ENCODE measurements at places on chromosomes 16 and 17.

DNA sequence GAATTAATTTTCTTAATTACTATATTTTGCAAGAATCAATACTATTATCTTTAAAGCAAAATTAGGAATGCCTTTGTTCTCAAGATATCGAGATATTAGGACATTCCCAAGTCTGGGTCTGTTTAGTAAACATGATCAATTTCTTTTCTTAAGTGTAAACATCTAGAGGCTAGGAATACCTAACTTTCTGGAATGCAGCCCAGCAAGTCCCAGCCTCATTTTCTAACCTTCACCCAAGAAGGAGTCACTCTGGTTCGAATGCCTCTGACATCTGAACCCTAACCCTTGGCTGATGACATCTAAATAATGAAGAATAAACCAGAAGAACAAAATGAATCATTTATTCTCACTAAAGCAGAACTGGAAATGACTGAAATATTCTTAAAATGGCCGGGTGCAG lies 297.5 kb upstream of the IRX3 start:
- DNase-seq = no peak

GRCh38 chr17:8333281-8333680 lies 6.4 kb upstream of the ODF4 start:
- no peak for DNase-seq

DNA sequence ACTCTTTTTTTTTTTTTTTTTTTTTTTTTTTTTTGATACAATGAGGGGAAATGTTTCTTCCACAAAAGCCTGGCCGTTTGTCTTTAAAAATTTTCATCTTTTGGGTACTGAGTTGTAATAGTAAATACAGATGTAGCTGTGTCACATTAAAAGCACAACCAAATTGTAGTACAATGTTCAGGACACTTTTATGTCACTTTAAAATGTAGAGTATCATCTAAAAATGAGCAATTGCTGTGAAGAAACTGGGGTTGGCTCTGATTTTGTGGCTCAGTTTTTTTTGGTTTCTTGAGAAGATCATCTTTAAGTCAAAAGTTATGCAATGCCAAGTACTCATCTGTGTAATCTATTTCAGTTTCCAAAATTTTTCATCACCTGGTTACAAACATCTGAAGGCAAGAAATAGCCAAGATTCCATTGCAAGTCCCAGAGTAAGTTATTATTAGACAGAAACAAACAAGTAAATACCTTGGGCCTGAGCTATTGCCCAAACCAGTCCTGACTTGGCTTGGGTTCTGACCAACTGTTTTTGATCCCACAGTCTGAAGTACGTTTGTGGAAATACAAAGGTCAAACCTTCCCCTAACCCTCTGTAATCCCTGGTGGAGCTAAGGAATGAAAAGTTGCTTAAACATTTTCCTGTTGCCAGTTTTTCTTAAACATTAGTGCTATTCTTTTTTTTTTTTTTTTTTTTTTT lies 717.2 kb downstream of the WWOX start:
- no peak for DNase-seq

GRCh38 chr16:3501783-3502400 lies 1.1 kb downstream of the CLUAP1 start:
- DNase-seq = peak; percentile 9

- DNase-seq = no peak
Observed at GRCh38 chr17:14197057-14197456, 39.6 kb downstream of the CDRT15 start.

- no peak for DNase-seq
Observed at GRCh38 chr16:87338155-87338765, 21.1 kb upstream of the C16orf95 start.

DNA sequence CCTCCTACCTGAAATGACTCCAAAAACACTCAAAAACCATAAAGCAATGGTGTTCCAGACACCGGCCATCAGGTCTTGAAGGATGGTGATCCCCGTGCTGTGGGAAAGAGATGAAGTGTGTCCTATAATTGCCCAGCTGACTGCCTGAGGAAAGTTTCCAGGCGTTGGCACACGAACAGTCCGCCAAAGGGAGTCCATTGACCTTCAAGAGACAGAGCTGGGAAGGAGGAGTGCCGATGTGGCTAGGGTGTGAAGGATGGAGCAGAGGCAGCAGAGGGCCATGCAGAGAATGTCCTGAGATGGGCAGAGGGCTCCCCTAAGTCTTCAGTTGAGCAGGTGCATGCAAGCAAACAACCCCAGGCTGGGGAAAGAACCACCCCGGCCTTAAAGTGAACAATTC lies 11.9 kb upstream of the NUBP1 start:
- DNase-seq = no peak

- DNase-seq = no peak
Observed at GRCh38 chr16:26985100-26986065, 81.3 kb upstream of the C16orf82 start.

DNA sequence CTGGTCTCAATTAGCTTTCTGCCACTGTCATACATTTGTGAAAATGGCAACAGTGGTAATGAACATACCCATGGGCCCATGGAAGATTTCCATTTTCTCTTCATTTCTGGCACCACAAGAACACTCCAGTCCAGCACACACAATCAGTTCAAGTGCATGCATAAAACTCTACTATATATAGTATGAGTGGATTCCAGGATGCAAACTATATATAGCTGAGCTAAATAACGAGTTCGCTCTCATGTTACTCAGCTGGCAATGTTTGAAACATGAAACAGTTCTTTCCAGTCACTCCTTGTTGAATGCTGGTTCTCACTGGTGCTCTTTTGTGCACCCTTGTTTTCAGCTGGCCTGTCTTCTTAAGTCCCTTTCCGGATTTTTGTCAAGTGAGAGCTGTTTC lies 75.2 kb upstream of the DHX40 start:
- DNase-seq = peak; percentile 83

GRCh38 chr16:82240111-82240510 lies 70.1 kb upstream of the MPHOSPH6 start:
- no peak for DNase-seq

DNA sequence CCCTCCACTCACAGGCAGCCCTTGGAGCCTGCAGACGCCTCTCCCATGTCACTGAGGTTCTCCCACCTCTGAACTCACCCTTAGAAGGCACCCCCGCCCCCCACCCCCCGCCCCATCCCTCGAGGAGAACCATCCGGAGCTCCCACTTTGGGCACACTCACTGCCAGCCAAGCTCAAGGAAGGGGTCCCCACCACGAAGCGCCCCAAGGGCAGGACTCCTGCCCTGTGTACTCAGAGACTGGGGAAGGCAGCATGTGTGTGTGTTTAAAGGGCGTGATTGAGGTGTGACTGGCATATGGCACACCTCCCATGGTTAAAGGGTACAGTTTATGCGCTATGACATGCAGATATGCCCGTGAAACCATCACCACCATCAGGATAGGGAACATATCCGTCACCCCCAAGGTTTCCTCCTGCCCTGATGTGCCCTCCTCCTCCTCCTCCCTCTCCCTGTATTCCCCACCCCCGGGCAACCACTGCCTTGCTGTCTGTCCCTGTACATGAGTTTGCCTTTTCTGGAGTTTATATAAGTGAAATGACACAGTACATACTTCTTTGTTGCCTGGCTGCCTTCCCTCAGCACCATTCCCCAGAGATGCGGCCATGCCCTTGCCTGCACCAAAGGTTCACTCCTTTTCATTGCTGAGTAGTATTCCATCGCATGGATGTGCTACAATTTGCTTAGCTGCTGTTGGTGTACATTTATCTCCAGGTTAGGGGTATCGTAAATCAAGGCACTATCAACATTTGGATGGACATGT lies 14.0 kb upstream of the RBFOX3 start:
- DNase-seq = no peak

DNA sequence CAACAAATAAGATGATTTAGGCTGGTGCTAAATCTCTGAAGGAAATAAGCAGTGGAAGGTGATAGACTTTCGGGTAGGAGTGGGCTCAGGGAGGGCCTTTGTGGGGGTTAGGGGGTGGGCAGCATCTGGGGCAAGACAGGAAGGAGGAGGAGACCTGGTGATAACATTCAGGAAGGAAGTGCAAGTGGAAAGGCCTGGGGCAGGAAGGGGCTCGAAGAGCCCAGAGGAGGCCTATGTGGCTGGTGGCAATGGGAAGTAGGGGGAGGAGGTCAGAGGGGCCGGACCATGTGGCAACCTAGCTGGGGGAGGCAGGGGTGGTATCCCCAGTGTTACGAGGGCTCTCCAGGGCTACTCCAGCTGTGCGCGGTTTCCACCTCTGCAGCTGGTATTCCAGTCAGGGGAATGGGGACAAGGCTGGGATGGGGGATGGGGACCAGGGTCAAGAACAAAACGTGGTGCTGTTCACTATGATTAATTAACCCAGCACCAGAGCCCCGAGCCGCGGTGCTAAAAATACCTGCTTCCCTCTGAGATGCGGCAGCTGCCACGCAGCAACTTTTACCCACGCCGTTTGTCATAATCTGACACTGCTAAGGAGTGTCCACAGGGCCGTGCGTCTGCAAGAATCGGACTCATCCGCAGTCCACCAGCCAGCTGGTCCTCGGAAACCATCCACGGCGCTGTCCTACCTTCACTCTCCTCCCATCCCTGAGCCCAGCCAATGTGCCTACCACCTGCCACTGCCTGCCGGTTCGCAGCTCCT lies 5.2 kb upstream of the CCDC182 start:
- DNase-seq = no peak

GRCh38 chr16:4087990-4088577 lies 28.2 kb downstream of the ADCY9 start:
- DNase-seq = no peak

- no peak for DNase-seq
Observed at GRCh38 chr16:78869492-78869891, 731.0 kb downstream of the MAF start.

DNA sequence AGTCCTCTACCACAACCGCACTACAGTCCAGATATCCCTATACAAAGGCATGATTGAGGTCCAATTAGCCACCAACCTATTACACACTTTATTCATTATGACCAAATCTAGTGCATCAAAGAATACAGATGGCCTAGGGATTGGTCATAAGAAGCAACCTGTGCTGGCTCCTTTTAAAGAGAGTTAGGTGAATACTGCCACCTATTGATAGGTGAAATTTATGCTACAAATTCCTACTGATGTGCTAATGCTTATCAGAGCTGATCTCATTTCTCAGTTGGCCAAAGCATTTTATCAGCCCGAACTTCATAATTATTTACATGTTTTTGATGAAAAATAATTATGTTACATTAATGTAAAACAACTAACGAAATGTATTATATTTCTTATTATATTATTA lies 166.3 kb downstream of the ANKFN1 start:
- peak; percentile 91 for DNase-seq

- no peak for DNase-seq
Observed at GRCh38 chr16:87764600-87765472, 950 bp downstream of the KLHDC4 start.

DNA sequence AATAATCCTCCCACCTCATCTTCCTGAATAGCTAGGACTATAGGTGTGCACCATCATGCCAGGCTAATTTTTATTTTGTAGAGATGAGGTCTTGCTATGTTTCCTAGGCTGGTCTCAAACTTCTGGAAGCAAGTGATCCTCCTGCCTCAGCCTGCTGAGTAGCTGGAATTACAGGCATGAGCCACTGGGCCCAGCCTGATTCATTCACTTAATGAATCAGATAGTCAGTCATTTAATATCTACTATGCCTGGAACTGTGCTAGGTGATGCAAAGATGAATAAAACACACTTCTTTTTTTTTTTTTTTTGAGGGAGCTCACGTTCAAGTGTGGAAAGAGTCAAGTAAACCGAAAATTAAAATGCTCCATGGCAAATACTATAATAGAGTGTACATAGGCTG lies 39.4 kb downstream of the EFCAB13 start:
- no peak for DNase-seq

DNA sequence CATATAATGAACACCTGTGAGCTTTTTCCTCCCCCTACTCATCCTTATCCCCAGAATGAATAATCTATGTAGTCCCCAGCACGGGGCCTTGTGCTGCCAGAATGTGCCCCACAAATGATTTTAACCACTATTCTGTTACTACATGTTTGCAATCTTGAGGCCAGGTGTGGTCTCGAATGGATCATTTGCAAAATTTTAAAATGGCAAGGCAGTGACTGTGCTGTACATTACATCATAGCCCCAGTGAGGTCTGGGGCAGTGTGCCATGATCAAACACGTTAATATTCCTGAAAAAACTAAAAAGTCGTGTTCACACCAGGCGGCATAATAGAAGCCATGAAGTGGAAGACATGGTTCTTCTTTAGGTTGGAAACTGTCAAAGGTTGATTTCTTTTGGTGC lies 479.9 kb upstream of the EEF2KMT start:
- DNase-seq = no peak

DNA sequence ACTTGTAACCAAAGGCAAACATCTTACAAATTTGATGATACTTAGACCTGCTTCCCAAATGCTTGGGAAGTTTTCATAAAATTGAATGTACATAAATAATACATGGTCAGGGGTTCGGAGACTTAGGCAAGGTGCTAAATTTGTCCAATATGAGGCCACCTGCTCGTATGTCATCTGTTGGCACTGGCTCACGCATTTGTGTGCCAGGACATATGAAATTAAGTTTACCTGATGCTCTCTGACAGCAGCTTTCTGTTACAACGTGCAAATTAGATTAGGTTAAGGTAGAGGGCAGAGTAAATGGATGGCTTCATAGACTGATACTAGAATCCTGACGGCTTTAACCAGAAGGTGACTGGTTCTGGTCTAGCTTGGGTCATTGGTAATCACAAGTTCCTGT lies 970.3 kb upstream of the RBFOX1 start:
- no peak for DNase-seq

DNA sequence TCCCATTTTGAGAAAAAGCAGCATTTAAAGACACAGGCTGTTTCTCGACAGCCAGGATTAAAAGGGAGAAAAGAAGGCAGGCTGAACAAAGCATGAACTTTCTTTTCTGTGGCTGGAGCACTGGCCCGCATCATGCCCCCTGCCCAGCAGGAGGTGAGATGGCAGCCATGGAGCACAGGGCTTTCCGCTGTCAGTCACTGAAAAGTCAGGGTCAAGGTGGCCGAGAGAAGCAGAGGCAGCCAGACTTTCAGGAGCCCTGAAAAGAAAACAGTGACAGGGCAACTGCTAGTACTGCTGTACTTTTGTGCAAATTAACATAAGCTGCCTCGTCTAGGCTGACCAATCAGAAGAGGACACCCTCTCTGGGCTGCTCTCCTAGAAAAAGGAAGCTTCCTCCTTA lies 5.8 kb upstream of the GP2 start:
- no peak for DNase-seq

- no peak for DNase-seq
Observed at GRCh38 chr16:11091021-11091785, 146.8 kb downstream of the CLEC16A start.

- DNase-seq = peak; percentile 54
Observed at GRCh38 chr16:75305364-75306098, 54.1 kb upstream of the BCAR1 start.

- no peak for DNase-seq
Observed at GRCh38 chr17:75346906-75347305, 57.7 kb upstream of the SLC25A19 start.

DNA sequence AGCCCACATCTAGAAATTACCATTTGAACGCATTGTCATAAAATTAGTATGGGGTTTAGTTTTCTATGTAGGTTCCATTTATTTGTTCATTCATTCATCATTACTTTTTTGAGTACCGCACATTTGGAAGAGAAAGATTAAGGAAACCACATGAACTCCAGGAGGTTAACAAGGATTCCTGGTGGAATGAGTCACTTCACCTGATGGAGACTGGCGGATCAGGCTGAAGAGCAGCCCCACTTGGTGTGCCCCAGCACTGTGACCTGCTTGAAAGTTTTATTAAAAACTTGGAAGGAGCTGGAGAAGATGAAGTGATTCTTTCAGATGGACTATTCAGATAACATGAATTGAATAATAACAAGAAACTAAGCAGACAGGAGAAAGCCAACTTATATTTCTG lies 293.6 kb upstream of the CDH11 start:
- no peak for DNase-seq
